ENCODE measurements at places on chromosomes 6 and 20.

DNA sequence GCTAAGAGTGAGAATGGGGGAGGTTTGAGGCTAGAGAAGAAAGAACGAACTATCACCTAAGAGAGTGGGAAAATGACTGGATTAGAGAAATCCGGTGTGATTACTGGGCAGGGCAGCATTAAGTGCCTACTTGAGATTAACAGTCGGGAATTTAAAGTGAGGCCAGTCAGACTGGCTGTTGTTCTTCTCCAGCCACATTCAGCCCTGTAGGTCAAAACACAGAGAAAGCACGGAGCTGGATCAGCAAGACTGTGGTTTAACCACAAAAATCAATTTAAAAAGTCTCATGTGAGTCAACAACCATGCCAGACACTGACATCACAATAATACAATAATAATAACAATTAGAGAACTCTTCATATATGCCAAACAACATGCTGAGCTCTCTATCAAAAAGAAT is 301.9 kb upstream of the SGK1 start:
- peak; percentile 47 for DNase-seq

DNA sequence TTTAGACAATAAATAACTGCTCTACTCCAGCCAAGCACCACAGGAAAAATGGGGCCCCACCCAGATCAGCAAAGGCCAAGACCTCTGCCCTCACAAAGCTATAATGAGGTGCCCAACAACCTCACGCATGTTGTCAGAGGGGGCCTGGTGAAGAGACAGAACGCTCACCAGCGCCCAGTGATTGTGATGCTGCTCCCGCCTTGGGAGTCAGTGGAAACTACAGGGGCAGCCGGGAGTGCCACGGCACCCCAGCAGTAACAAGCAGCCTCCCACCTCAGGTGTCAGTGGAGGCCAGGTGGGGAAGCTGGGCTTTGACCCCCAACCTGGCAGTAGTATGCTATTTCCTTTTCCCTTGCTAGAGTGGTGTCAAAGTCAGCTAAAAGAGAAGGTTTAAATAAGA is 47.4 kb downstream of the TCP11 start:
- DNase-seq = no peak

GRCh38 chr6:104604685-104605084 is 255.0 kb downstream of the HACE1 start:
- DNase-seq = no peak

DNA sequence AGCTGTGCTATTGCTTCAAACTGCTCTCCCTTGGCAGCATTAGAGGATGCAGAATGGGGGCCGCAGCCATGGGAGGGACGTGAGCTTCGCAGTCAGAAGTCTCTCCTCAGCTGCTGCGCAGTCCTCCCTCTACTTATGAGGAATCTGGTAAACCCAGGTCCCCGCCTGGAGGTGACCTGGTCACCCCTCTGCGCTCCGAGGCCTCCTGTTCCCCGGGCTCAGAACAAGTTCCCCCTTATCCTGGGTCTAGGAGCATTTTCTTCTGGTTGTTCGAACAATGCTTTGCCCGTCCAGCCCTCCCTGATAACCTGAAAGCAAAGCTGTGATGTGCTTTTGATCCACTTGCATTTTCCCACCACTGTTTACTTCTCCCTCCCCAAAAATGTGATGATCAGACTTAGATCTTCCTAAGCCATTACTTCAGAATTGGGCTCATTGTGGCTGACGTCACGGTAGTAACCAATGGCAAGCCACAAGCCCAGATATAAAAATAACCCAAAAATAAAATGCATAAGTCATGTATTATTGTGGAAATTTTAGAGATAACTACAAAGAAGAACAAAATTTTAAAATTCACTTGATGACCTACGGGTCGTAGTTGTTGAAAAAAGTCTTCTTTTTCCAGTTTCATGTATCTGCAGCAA is 80.7 kb downstream of the SERAC1 start:
- no peak for DNase-seq

GRCh38 chr6:64505312-64505711 is 869.7 kb downstream of the PHF3 start:
- DNase-seq = no peak

- DNase-seq = peak; percentile 76
Observed at GRCh38 chr6:37169496-37170272, at the start of gene PIM1. Gene PIM1, plus strand, starts transcription at chr6:37170152. Its CDS starts 424 bp downstream, at chr6:37170576.

DNA sequence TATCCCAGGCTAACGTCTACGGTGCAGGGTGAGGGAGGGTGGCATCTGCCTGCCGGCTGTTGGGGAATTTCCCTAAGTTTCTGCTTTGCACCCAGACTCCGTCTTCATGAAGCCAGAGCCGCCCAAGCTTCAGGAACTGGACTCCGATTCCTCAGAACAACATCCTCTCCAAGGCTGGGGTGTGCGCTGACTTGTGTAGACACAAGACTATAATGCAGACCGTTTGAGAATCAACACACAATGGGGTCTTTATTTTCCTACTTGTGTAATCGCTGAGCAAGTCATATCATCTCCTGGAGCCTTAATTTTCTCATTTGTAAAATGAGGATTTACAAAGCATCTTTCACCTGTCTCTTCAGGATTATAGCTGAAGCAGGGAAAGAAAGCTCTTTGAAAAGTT is 160.5 kb upstream of the AGPAT4 start:
- DNase-seq = no peak

GRCh38 chr20:19986419-19986818 is 30.7 kb upstream of the NAA20 start:
- DNase-seq = no peak

DNA sequence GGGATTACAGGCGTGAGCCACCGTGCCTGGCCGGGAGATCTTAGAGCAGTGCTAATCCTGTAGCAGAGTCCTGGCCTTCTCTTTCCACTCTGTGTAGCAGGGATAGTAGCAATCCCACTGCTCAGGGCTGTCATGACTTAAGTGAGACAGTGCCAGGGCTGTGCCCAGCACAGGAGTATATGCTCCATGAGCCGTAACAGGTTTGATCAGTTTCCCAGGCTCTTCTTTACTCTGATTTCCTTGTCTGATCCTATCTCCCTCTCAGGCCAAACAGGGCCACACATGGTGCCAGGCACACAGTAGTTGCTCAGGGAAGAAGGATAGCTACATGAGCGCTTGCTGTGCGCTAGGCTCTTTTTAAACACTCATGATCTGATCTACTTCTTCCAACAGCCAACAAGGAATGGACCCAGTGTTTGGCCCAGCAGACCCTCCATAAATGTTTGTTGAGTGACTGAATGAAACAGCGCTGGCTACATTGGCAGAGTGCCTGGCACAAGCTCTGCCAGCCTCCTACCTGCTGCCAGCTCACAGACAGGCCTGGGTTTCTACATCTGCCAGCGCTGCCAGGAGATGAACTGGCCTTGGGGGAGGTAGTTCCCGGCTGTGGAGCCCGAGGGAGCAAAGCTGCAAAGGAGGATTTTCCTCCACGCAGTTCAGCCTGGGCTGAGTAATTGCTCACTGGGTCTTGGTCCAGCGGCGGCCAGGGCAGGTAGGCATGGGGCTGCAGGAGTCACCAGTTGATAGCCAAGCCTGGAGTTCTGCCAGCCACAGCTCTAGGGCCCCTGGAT is 36.9 kb downstream of the SNAI1 start:
- DNase-seq = no peak

- no peak for DNase-seq
Observed at GRCh38 chr6:33957131-33957891, 153.5 kb upstream of the MLN start.

DNA sequence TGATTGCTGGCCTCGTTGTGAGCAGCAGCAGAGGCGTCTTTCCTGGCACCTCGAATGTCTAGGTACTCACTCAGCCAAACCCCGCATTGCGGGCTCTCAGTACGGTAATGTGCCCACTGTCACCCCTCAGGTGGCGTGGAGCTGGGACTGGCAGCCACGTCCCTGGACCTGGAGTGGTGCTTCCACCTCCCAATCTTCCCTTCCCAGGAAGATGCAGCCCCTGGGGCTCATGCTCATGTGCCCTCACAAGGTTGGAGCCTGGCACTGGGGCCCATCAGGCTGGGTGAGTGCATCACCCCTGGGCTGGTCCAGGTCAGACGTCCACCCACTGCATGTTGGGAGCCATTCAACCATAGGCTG is 75.7 kb downstream of the TCP11 start:
- no peak for DNase-seq

DNA sequence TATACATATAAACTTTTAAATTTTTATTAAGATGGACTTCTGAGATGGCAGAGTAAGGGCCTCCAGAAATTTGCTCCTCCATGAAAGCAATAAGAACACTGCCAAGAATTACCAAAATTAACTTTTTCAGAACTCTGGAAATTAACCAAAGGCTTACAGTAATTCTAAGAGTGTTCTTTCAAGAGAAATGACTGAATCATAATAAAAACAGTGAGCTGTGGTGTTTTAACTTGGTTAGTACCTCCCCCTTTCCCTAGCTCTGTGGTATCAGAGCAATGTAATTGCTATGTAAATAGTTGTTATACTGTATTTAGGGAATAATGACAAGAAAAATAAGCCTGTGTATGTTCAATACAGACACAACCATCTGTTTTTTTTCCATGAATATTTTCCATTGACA is 19.0 kb downstream of the HECA start:
- peak; percentile 59 for DNase-seq

DNA sequence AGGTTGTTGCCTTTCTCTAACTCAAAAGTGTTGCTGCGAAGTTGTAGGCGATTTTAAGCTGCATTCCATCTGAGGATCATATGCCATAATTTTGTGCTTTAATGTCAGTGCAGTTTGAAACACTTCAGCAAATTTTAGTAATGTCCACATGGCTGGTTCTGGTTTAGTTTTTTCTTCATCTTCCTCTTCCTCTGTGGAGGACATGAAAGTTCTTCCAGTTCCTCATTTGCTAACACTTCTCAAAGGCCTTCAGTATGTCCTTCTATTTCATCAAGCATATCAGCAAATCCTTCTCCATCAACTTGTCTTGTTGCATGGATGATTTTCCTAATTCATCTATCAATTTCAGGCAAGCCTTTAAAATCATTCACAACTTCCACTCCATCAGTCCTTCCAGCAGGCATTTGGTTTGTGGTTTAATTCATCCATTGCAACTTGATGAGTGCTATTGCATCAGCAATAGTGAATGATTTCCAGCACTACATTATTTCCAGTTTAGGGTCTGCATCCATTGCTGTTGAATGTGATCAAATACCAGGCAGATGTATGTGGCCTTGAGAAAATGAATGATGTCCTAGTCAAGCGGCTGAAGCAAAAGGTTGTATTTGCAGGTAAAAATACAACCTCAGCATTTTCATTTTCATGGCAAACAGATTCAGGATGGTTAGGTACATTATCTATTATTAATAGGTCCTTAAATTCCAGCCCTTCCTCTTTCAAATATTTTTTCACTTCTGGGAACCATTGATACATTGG is 20.2 kb downstream of the SHLD1 start:
- DNase-seq = no peak

GRCh38 chr6:91827151-91827550 is 1240.3 kb upstream of the MAP3K7 start:
- no peak for DNase-seq

DNA sequence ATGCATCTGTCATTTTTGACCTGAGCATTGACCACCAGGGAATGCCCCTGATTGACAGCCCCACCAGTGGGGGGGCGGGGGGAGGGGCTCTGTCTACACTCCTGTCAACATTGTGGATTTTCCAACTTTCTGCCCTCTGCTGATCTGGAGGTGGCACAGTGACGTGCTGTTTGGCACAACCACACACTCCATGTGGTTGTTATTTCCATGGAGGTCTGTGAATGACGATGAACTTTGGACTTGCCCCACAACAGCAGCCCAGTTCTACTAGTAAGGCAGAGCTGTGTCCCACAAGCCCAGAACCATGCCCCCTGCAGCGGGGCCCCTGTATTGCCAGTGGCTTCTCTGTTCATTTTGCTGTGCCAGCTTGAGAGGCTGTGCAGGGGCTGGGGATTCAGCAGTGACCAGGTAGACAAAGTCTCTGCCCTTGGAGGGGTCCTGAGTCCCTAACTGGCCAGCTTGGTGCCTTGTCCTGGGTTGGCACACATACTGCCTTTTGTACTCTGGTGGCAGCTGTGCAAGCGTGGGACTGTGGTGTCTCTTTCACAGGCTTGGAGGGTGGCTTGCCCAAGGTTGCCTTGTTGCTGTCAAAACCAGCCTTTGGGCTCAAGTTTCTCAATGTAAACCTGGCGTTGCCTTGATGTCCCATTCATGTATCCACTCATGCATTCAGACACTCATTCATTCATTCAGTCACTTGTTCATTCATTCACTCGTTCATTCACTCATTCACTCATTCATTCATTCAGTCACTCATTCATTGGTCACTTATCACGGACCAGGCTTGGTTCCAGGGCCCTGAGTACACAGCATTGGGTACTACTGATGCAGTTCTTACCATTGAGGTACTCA is 108.5 kb downstream of the SYCP2 start:
- no peak for DNase-seq

- DNase-seq = no peak
Observed at GRCh38 chr6:146305092-146305491, 238.5 kb upstream of the RAB32 start.

GRCh38 chr6:164200071-164200470 is 785.6 kb downstream of the QKI start:
- no peak for DNase-seq

DNA sequence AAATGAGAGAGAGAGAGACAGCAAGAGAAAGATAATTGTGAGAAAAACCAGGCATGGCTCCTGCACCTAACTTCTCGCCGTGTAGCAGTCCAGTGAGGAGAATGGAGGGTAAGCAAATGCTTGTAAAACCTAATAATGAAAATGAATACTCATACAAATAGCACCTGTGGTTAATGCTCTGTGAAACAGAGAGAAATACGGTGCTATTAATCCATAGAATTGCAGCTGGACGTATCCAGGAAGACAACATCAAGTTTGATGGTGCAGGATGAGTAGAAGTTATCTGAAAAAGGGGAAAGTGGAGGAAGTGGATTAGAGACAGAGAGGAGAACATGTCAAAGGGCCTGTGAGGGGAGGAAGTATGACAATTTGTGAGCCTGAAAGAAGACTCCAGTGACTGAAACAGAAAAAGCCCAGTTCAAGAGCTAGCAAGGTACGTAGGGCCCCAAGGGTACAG is 89.4 kb upstream of the PAK5 start:
- no peak for DNase-seq

Measured in AG04449 (cell line).